Keratinocyte (primary cell): ENCODE measurements at places on chromosomes 12 and 14.

GRCh38 chr12:22598141-22598762 is 26.7 kb upstream of the ETNK1 start:
- DNase-seq = no peak

DNA sequence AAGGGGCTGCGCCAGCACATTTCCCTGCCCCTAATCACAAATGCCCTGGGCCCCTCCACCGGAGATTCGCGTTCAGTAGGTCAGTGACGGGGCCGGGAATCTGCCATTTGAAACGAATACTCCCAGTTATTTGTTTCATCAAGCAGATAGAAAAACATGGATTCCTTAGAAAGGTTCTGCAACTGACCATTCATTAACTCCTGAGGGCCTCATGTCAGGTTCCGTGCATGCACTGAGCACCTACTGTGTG is 25.6 kb upstream of the UBC start:
- no peak for DNase-seq

DNA sequence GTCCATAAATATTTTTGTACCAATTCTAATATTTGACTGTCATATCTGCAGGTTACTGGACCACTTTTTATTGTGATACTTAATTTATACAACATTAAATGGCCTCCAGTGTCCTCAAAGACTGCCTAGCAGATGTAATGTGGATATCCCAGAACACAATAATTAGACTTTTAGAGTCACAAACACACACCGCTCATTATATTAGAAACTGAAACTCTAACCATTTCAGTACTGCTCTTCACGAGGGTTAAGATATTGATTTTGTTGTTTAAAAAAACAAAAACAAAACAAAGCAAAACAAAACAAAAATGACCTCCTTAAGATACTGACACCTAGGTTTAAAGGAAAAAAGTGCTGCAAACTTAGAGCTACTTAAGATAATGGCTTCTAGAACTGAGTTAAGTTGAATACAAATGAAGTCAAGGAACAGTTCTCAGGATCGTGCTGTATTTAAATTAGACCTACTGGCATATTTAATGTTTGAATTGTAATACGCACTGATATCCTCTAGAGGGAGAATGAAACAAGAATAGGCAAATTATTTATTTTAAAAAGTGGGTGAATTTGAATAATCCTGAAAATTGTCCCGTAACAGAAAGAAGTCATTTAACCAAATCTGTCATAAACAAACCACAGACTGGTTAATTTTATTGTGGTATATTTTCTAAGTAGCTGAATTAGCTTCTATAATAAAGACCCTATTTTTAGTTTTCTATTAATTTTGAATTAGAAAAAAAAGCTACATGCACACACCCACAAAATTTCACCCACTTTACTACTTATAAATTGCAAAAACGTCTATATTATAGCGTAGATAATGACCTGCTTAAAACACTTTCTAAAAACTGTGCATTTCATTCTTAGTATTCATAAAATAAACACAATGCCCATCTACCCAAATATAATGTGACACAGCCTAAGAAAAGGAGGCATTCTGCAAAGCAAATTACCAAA is 395.2 kb upstream of the DCN start:
- no peak for DNase-seq

DNA sequence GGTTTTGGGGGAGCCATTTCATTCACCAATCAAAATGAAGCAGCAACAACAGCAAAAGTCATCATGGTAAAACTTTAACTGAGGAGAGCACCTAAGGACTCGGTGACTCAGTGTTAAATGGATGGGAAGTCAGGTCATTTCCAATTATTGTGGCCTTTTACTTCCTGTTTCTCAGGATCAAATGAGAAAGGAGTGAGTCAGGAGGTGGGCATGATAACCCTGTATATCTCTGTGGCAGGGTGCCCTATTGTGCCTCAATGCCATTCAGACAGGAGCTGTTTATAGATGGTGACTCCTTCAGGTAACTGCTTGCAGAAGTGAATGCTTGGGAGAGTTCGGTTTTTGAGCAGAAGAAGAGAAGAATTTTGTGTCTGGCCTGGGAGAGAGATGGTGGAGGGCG is 135.5 kb upstream of the CPM start:
- DNase-seq = peak; percentile 28

GRCh38 chr14:105199093-105199492 is 18.0 kb upstream of the NUDT14 start:
- DNase-seq = no peak

DNA sequence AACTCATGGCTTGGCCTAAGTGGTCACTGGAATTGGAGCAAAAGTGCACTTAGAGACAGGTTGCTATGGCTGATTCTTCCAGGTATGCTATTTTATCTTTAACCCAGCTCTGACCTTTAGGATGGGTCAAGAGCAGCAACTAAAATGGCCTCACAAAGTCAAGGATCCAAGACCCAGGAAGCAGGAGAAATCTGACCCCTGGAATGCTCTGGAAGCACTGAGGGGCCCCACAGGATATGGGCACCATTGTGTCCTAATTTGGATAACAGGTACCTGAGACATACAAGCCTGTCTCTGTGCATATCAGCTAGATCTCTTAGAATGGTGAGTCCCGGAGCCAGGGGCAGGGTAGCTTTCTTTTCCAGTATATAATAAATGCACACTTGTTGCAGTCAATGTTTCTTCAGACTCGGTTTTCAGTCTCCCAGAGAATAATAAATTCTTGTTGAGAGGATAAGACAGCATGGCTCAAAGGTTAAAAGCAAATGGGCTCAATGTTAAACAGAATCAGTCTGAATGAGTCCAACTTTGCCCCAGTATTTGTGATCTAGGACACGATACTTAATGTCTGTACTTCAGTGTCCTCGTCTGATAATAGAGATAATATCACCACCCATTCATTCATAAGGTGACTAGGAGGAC is 29.3 kb upstream of the TMCC3 start:
- no peak for DNase-seq
